ENCODE measurements at places on chromosomes 7 and 10.

GRCh38 chr7:142917447-142917846 is 16.1 kb downstream of the TRPV5 start:
- no peak for DNase-seq

- no peak for DNase-seq
Measured at GRCh38 chr10:73858013-73858708, 16.2 kb downstream of the CAMK2G start.

- DNase-seq: no peak
Measured at GRCh38 chr10:61049386-61049785, 105.4 kb upstream of the RHOBTB1 start.

- no peak for DNase-seq
Measured at GRCh38 chr7:68304536-68304935, 1293.7 kb upstream of the AUTS2 start.

Measured in activated CD8-positive, alpha-beta memory T cell treated with anti-CD3 and anti-CD28 coated beads for 1 hour (primary cell).